Activated naive CD4-positive, alpha-beta T cell (primary cell): ENCODE measurements at places on chromosomes 2 and 18.

GRCh38 chr2:160388464-160389263, 104.9 kb downstream of the RBMS1 start:
- DNase-seq = no peak

GRCh38 chr2:152078662-152079061, 20.2 kb downstream of the CACNB4 start:
- DNase-seq = no peak

GRCh38 chr2:27003007-27003406, 29.8 kb upstream of the TMEM214 start:
- DNase-seq = no peak

DNA sequence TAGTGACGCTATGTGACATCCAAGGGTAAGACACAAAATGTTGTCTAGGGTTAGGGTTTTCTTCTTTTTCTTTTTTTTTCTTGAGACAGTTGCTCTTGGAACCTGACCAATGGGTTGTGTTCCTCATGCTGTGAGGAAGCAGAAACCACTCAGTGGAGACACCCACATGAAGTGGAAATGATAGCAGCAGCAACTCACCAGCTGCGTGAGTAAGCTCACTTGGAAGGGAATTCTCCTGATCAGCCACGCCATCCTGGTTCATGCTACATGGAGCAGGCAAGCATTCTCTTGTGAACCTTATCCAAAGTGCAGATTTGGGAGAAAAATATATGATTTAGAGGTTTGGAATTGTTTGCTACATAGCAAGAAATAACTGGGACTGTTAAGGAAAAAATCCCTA, 863.7 kb downstream of the EPHA4 start:
- no peak for DNase-seq

GRCh38 chr2:190551928-190552327, 17.4 kb upstream of the NEMP2 start:
- DNase-seq = no peak

GRCh38 chr18:8818982-8819381, 113.6 kb downstream of the MTCL1 start:
- no peak for DNase-seq
